ENCODE measurements at places on chromosomes 11 and 22. TPM values are rescaled to one million over a fixed set of nuclear protein-coding genes. Genes with fewer than 3 reads are reported as not detected.

DNA sequence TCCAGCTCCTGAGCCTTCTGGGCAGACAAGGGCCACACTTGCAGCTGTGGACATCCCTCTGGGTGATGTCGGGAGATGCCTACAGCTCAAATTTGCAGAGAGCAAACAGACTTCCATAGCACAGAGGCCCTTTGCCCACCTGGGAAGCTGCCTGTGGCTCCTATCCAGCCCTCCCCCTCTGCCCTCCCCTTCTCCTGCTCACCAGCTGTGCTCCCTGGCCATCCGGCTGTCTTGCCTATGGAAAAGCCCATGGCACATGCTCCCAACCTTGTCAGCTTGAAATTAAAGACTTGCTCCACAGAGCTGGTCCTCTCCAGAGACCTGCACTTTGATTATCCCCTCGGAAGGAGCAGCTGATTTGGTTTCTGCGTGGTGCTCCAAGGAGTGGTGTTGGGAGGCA is 118.9 kb upstream of the NECTIN1 start:
- no peak overlapping the region for H3K27ac ChIP-seq
- DNase-seq = no peak
- H3K27me3 ChIP-seq = no peaks in the 10 kb centered on the region
- no peaks in the 10 kb centered on the region for H3K36me3 ChIP-seq

DNA sequence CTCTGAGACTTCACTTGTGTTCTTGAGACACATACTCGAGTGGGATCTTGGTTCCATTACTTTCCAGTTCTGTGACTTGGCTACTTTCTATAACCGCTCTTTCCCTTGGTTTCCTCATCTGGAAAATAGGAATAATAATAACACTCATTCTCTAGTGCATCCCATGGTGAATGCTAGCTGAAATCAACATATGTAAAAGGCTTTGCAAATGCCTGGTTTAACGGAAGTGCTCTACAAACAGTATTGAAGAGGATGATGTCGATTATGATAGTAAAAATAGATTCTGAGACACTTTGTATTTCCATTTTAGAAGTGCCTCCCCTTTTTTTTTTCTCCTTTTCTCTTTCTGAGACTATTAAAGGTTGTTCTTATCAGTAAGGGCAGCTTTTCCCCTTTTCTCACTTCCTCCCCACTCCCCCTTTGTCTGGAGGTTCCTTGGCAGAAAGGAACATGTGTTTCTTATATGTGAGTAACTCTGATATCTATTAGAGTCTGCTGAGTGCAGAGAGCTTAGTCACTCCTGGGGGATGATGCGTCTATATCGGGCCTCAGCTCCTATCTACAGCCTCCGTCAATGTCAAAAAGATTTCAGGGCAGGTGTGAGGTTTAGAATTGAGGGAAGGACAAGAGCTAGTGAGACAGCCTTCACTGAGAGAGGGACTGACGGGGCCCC is 489.3 kb downstream of the NTM start:
- H3K27ac ChIP-seq = no peak overlapping the region
- no peak overlapping the region for H3K4me3 ChIP-seq
- DNase-seq = no peak
- no peaks in the 10 kb centered on the region for H3K4me1 ChIP-seq
- no peaks in the 10 kb centered on the region for H3K36me3 ChIP-seq

DNA sequence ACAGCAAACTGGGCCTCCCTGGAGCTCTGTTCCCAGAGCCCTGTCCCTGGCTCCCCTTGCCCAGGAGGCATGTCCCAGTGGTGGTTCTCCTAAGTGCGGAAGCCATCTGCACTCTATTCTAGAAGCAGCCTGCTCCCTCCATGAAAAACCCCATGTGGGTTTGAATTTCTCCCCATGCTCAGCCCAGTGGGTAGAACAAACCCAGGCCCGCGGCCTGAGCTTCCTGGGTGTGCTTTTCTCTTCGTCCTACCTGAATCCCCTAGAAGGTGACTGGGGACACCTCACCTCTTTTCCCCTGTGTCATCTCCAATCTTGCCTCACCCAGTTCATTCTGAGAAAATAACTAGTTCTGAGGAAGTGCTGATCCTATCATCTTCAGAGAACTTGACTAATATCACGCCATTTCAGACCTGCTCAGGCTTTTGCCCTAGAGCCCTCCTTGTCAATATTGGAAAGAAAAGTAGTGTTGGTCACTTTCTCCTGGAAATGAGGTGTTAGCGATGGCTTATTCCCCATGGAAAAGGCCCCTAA is 15.9 kb downstream of the IL10RA start:
- no peaks in the 10 kb centered on the region for H3K4me1 ChIP-seq
- no peaks in the 10 kb centered on the region for H3K36me3 ChIP-seq
- no peak for DNase-seq
- no peaks in the 10 kb centered on the region for H3K27me3 ChIP-seq
- H3K27ac ChIP-seq = no peak overlapping the region

DNA sequence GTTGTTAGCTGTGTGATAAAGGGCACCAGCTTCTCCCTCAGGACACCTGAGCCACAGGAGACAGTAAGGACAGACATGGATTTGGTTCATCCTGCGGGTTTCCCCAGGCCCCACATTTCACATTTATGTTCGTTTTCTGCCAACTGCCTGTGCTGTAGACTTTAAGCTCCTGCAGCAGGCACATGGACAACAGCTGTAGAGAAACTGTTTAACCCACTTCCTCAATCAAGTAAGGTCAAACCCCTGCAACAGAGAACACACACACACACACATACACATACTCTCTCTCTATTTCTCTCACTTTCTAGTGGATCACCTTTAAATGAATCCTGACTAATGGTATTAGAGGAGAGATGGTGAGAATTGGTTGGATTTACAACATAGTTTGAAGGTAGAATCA is 90.7 kb downstream of the C11orf87 start:
- no peaks in the 10 kb centered on the region for H3K27me3 ChIP-seq
- H3K36me3 ChIP-seq = no peaks in the 10 kb centered on the region
- no peak overlapping the region for H3K4me3 ChIP-seq
- H3K27ac ChIP-seq = no peak overlapping the region
- DNase-seq = no peak

The CRYAB gene
- total RNA-seq = 10.4 TPM

The MYH9 gene
- total RNA-seq = 323 TPM

The SNX15 gene
- total RNA-seq = 7.9 TPM

The VEGFB gene
- 108 TPM for total RNA-seq
